ENCODE measurements at places on chromosomes 1 and 21. TPM values are rescaled to one million over a fixed set of nuclear protein-coding genes. Genes with fewer than 3 reads are reported as not detected.

DNA sequence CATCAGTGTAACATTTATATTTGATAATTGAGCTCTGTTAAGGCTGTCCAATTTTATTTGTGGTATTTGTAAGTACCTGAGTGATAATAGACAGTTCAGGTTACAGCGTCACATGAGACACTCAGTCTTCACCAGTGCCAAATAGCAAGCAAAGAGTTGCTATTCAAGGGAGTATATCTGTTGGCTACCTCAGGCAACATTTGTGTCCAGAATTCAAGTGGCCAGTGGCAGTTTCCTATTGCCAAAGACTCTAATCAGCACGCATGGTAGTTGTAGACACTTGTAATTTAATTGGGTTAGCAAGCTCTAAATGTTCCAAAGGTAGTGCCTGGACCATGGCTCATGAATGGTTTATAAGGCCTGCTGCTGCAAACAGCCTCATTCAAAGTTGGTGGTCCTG is 1524.3 kb upstream of the B3GALT2 start:
- DNase-seq = no peak

DNA sequence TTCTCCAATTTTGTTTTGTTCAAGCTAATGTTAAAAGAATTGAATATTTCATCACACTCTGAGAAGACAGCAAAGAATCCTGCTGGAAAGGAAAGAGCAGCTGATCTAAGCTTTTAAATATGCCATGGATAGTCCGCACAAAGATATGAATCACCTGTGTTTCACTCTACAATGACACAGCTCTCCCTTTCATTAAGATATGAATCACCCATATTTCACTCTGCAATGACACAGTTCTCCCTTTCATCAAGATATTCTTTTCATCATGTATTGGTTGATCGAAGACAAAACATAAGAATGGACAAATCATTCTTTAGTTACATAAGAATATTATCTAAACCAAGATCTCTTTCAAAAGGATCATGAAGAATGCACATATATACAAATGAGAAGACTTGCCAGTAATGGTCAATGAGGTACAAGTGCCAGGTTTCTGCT is 367.3 kb downstream of the SMYD3 start:
- no peak for DNase-seq

- no peak for DNase-seq
Observed at GRCh38 chr1:25531082-25531461, 12.3 kb upstream of the LDLRAP1 start.

Gene GJA9
- total RNA-seq = not detected

Gene MRPS6
- 74.8 TPM for total RNA-seq

GRCh38 chr1:237042526-237042891 is 525 bp downstream of the RYR2 start:
- no peak for DNase-seq

DNA sequence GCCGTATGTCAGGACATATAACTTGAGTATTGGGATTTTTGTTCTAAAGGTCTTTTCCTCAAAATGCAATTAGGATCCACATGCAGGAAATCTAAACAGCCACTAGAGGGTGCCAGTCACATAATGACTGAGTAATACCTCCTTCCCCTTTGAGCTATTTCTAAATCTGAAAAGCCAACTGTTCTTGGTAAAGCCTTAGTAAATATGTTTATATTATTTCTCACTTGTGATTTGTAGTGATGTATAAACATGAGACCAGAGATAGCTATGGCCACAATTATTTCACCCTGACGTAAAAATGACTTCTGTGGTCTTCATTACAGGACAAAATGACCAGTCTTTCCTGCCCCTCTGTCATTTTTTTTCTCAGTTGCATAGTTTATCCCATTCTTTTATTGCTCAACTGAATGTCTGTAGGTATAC is 41.0 kb upstream of the DR1 start:
- no peak for DNase-seq

GRCh38 chr1:192160196-192160595 is 1.9 kb downstream of the RGS18 start:
- no peak for DNase-seq

Gene AADACL3
- not detected for total RNA-seq

Gene C1QC
- not detected for total RNA-seq

- DNase-seq = no peak
Observed at GRCh38 chr1:61111084-61112004, 29.0 kb downstream of the NFIA start.

DNA sequence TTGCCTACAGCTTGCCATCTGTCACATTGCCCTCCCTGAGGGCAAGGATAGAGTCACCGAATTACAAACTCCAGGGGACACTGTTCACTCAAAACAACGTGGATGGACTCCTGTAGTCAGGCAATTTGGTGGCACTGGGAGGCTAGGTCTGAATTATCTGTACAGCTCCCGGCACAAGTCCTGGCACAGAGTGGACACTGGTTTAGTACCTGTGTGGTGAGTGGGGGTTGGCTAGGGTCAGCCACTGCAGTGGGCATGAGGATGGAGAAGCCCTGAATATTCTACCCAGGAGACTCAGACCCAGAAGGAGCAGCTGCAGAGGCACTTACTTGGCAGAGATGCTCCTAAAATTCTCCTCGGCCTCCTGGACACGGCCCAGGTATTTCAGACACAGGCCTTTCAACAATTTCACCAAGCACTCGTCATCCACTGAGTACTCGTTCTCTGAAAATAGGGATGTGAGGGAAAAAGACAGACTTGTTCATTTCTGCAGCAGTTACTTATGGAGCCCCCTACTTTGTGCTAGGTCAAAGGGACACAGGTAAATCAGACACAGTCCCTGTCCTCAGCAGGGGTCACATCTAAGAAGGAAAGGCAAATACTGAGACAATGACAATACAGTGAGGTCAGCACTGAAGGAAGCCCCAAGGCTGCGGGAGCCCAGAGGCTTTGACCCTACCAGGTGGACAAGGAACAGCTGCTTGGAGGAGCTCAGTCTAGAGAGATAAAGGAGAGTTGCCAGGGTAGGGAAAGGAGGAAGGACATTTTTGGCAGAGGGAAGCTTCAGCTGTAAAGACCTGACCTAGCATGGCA is 40.5 kb downstream of the TTC39A start:
- DNase-seq = no peak

Gene RGS2
- total RNA-seq = 37.2 TPM

GRCh38 chr1:89608984-89609725 is 23.8 kb upstream of the LRRC8C start:
- no peak for DNase-seq

- no peak for DNase-seq
Observed at GRCh38 chr1:40868051-40868723, 6.0 kb upstream of the CITED4 start.

- no peak for DNase-seq
Observed at GRCh38 chr21:18603980-18604379, 200.4 kb upstream of the TMPRSS15 start.

Gene PPFIA4
- 4.9 TPM for total RNA-seq

DNA sequence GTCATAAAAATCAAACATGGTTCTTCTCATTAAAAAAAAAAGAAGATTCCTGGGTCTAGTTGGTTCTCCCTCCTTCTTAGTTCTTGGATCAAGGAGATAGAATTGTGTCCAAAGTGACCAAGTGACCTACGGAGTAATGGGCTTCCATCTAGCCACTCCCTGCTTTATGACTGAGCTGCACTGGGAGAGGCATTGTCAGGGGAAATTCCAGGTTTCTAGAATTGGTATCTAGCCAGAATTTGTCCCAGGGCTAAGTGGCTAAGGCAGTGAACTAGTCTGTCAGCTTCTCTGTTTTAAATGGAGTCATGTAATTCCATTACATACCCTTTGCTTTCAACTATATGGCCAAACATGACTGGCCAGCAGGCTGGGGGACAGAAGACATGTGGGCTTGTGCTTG is 40.1 kb upstream of the ERG start:
- DNase-seq = no peak

Data from type B pancreatic cell (in vitro differentiated cells).